ENCODE measurements at places on chromosomes 5 and 9. TPM values are rescaled to one million over a fixed set of nuclear protein-coding genes. Genes with fewer than 3 reads are reported as not detected.
A peak's percentile ranks its signal among the peaks of the same experiment; 100 is the strongest.

DNA sequence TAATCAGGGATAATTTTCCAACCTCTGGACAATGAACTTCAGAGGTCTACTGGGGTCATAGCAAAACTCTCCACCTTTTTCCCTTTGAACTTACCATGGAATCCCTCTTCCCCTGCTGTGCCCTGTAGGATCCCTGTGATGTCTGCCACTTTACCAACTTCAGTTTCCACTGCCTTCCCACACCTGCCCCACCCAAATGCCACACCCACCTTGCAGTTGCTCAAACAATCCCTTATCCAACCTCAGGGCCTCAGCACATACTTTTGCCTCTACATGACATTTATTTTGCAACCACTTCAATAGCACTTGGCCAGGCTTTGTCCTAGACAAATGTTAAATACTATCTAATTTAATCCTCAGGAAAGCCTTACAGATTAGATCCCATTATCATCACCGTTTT, 463.7 kb upstream of the WWC1 start:
- H3K27me3 ChIP-seq, result no peaks in the 10 kb centered on the region
- DNase-seq, result no peak
- H3K27ac ChIP-seq, result no peak overlapping the region
- peaks cover 6% of the 10 kb centered on the region for H3K4me1 ChIP-seq
- no peaks in the 10 kb centered on the region for H3K36me3 ChIP-seq
- H3K4me3 ChIP-seq, result no peak overlapping the region

- no peaks in the 10 kb centered on the region for H3K36me3 ChIP-seq
- 0 out of 2 replicates have a peak overlapping the region, but pooled peaks have one; percentile 14 for H3K27ac ChIP-seq
- no peak overlapping the region for H3K4me3 ChIP-seq
- no peak for DNase-seq
- H3K27me3 ChIP-seq, result no peaks in the 10 kb centered on the region
- peaks cover 17% of the 10 kb centered on the region for H3K4me1 ChIP-seq
Observed at GRCh38 chr5:36659411-36659810, 53.0 kb downstream of the SLC1A3 start.

The C5orf58 gene
- total RNA-seq, result not detected

The PSMD5 gene
- 49.4 TPM for total RNA-seq

GRCh38 chr9:116543731-116544400, 143.2 kb upstream of the TRIM32 start:
- H3K36me3 ChIP-seq, result no peaks in the 10 kb centered on the region
- 0 out of 2 replicates have a peak, but pooled peaks cover 5% of the 10 kb centered on the region for H3K4me1 ChIP-seq
- no peak overlapping the region for H3K27ac ChIP-seq
- DNase-seq, result no peak
- no peaks in the 10 kb centered on the region for H3K27me3 ChIP-seq

The LHFPL2 gene
- total RNA-seq, result 50.8 TPM

DNA sequence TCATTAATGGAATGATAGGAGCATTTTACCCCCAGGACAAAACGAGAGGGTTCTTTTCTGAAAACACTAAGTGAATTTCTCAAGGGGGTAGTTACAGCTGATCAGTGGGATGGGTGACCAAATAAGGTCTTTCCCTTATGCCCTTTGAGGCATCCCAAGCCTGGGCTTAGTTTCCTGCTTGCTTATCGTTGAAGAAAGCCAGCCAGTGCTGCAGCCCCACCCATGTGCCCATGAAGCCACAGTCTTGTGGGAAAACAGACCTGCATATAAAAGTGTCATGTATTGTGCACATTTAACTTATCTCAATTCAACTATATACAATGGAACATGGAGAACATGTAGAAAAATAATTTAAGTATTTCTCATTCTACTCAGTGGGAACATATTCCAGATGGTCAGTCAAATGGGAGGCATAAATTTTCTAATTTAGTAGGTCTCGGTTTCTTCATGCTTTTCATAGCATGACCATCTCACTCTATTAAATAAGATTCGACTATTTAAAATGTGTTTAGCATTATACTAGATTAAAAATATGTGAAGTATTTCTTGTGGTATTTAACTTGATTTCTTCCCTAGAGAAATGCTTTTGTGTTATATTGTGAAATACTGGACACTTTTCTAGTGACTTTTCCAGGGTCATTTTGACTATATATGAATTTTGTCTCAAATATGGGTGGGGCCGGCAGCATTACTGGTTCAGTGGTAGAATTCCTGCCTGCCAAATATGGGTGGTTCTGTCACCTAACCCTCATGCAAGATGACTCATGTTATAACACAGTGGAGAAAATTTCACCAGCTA, 189.7 kb upstream of the SGCD start:
- H3K4me3 ChIP-seq, result no peak overlapping the region
- no peak overlapping the region for H3K27ac ChIP-seq
- H3K36me3 ChIP-seq, result no peaks in the 10 kb centered on the region

DNA sequence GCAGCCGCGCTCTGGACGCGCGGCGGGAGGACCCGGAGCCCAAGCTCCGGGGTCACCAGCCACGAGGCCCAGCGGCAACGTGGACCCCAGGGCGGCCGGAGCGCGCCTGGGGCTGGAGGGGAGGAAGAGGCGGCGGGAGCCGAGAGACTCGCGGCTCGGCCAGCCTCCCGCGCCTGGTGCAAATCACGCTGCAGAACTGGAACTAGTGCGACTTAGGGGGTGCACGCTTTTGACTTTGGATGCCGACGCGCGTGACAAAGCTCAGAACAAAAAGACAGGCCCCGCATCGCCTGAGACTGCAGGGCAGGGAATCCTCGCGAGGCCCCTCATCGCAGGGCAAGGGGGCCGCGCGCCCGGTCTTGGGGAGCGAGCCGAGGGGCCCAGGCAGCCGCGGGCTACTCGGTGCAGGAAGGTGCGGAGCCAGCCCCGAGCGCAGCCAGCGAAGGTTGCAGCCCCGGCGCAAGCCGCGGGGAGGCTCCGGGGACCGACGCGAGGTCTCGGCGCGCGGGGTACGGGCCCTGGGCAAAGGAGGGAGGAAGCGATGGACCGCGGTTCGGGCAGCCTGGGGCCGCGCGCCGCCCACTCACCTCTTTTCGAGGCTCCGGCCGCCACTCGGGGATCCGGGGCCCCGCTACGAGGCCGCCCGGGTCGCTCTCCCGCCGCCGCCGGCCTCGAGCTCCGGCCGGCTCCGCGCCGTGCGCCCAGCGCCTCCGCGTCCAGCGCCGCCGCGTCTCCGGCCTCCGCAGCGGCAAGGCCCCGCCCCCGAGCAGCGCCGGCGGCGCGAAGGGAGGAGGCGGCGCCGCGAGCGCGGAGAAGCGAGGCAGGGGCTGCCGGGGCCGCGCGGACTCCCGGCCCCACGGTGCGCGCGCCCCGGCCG, at the start of gene GOLM1:
TSS of gene GOLM1 (minus strand) at position 735 of the 877 bp plus-strand sequence. CDS start 20,238 bp downstream, outside the sequence.
- H3K4me3 ChIP-seq, result peak within 1 kb of the TSS; percentile 95
- peaks cover 31% of the 10 kb centered on the region for H3K27me3 ChIP-seq
- H3K36me3 ChIP-seq, result no peaks in the 10 kb centered on the region
- peak; percentile 81 for DNase-seq
- no peak within 1 kb of the TSS for H3K27ac ChIP-seq

DNA sequence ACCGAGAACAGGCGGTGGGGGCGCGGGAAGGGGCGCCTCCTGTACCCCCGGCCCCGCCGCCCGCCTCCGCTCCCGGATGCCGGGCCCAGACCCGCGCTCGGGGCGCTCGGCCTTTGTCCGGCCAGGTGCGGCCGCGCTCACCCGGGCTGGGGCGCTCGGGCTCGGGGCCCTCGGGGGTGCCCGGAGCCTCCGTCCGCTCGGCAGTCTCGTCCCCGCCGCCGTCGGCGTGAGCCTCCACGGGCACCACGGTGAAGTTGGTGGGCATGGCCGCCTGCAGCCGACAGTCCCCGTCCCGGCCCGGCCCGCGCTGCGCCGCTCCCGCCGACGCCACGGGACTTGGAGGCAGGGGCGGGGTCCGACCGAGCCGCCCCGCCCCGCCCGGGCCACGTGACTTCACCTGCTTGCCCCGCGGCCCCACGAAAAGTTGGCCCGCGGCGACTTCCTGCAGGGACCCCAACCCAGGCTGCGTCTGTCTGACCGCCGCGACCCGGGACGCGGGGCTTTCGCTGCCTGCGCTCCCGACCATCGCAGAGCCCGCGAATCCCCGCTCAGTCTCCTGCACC, at the start of gene SLC12A7:
TSS of gene SLC12A7 (minus strand) at position 337 of the 563 bp plus-strand sequence. CDS start at position 265, 72 bp downstream.
- no peaks in the 10 kb centered on the region for H3K36me3 ChIP-seq
- peak; percentile 78 for DNase-seq
- H3K27ac ChIP-seq, result no peak within 1 kb of the TSS
- H3K27me3 ChIP-seq, result no peaks in the 10 kb centered on the region
- H3K4me1 ChIP-seq, result peaks cover 6% of the 10 kb centered on the region
- peak within 1 kb of the TSS; percentile 75 for H3K4me3 ChIP-seq

DNA sequence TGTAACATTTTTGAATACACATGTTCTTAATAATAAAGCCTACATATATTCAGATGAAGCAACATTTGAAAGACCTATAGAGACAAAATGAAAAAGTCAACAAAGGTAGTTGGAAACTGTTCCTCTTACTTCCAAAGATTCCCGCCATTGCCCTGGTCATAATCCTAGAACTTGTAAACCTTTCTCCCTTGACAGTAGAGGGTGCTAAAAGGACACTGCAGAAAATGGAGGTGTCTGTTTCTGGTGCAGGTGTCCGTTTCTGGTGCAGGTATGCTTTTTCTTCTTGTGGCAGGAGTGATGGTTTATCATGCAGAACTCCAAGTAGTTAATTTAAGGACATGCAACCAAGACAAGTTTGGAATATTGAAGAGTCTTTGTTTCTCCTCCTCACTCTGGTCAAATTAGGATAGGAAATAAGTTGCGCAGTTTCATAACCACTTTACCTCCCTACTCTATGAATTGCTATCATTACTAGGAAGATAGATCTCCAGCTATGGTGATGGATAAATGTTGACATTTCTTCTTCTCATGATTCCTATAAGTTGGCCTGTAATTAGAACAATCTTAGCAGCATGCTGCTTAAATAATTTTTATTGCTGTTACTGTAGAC, 56.0 kb upstream of the FAM174A start:
- no peaks in the 10 kb centered on the region for H3K36me3 ChIP-seq
- no peak overlapping the region for H3K4me3 ChIP-seq
- H3K27ac ChIP-seq, result no peak overlapping the region
- H3K27me3 ChIP-seq, result no peaks in the 10 kb centered on the region

DNA sequence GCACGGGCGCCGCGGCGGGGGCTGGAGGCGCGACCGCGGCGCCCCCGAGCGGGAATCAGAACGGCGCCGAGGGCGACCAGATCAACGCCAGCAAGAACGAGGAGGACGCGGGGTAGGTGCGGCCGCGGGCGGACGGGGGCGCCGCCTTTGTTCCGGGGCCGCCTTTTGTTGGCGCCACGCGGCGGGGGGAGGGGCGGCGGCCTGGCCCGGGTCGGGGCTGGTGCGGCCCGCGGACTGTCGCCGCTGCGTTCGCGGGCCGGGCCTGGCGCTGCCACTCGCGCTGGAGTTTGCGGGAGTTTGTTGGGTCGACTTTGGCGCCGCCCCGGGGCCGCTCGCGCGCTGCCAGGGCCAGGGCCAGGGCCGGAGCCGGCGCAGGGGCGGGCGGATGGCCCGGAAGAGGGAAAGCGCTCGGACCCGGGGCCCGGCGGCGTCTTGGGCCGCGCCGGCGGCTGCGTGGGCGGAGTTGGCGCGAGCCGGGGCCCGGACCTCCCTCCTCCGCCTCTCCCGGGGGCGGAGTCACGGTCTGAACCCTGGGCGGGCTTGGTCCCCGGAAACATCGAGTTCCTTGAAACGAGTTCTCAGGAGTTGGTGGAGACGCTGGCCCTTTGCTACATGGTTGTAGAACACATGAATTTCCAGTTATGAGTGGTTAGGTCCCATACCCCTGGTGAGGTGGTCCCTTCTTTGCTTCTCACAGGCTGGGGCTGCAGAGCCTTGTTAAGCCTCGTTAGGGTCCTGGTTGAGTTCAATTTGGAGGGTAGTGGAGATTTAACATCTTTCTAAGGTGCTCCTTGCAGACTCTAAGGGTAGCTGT, 809 bp downstream of the HNRNPAB start:
- peak; percentile 82 for DNase-seq
- H3K27me3 ChIP-seq, result no peaks in the 10 kb centered on the region
- peak overlapping the region; percentile 87 for H3K27ac ChIP-seq

- H3K4me1 ChIP-seq, result peaks cover 19% of the 10 kb centered on the region
- no peaks in the 10 kb centered on the region for H3K36me3 ChIP-seq
Observed at GRCh38 chr5:17228821-17229291, 11.4 kb downstream of the BASP1 start.

- peaks cover 6% of the 10 kb centered on the region for H3K4me1 ChIP-seq
- H3K36me3 ChIP-seq, result no peaks in the 10 kb centered on the region
- DNase-seq, result no peak
- peaks cover 9% of the 10 kb centered on the region for H3K27me3 ChIP-seq
- no peak overlapping the region for H3K4me3 ChIP-seq
- no peak overlapping the region for H3K27ac ChIP-seq
Observed at GRCh38 chr5:175880797-175881312, 9.5 kb downstream of the CPLX2 start.

The ADAMTSL2 gene
- 1.1 TPM for total RNA-seq

DNA sequence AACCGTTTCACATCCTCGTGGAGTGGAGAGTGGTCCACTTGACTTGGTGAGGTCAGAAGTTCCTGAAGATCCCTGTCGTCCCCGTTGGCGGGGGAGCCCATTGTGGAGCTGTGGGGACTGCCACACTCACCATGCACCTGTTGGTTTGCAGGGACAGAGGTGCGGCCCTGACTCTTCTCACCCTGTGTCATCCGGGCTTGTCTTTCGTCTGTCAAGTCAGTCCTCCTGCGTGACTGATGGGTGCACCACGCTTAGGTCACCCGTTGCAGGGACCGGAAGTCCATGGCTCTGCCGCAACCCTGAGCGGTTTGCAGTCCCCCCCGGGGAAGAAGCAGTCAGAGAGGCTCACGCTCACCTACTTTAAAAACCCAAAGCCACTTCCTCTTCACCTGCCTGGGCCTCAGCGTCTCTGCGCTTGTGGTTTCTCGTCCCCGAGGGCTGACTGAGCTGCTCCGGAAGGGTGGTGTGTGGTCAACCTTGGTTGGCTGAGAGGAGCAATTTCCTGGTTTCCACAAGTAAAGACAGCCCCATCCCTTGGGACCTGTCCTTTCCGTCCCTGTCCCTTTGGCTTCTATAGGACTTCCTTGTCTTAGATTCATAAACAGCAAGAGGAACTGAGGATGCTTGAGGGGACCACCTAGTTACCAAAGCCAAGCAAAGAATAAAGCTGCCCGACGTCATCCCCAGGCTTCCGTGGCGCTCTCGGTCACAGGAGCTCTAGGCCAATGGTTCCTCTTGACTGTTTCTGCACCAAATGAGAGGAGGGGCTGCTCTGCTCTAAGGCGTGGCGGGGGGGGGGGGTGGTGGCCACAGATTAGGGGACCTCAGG, 53.2 kb downstream of the USP20 start:
- no peaks in the 10 kb centered on the region for H3K27me3 ChIP-seq
- H3K27ac ChIP-seq, result peak overlapping the region; percentile 30
- no peak overlapping the region for H3K4me3 ChIP-seq
- peaks cover 43% of the 10 kb centered on the region for H3K4me1 ChIP-seq

The SLC6A7 gene
- not detected for total RNA-seq

The GFI1B gene
- total RNA-seq, result 1.0 TPM

- no peak for DNase-seq
- no peaks in the 10 kb centered on the region for H3K36me3 ChIP-seq
- H3K4me3 ChIP-seq, result no peak overlapping the region
- H3K27ac ChIP-seq, result no peak overlapping the region
- H3K4me1 ChIP-seq, result no peaks in the 10 kb centered on the region
Observed at GRCh38 chr9:114938687-114939575, 8.5 kb upstream of the TNFSF8 start.

- no peaks in the 10 kb centered on the region for H3K36me3 ChIP-seq
- no peak overlapping the region for H3K27ac ChIP-seq
- H3K27me3 ChIP-seq, result no peaks in the 10 kb centered on the region
Observed at GRCh38 chr5:83156001-83156400, 78.7 kb downstream of the XRCC4 start.

GRCh38 chr9:109584205-109584604, 86.1 kb upstream of the PTPN3 start:
- no peaks in the 10 kb centered on the region for H3K27me3 ChIP-seq
- H3K4me3 ChIP-seq, result no peak overlapping the region
- H3K36me3 ChIP-seq, result no peaks in the 10 kb centered on the region

The VCP gene
- total RNA-seq, result 408 TPM

The PNPLA7 gene
- total RNA-seq, result 0.39 TPM
